ENCODE measurements at places on chromosomes 16 and 17. TPM values are rescaled to one million over a fixed set of nuclear protein-coding genes. Genes with fewer than 3 reads are reported as not detected.

TBC1D3C gene
- not detected for total RNA-seq

CALB2 gene
- 1.7 TPM for total RNA-seq

LASP1 gene
- total RNA-seq, result 231 TPM

CTRL gene
- total RNA-seq, result under 0.01 TPM

SLC22A31 gene
- 8.6 TPM for total RNA-seq

SCARF1 gene
- 0.59 TPM for total RNA-seq

HCRT gene
- not detected for total RNA-seq

TEX14 gene
- total RNA-seq, result 0.05 TPM

CD300E gene
- total RNA-seq, result not detected

WSCD1 gene
- 0.05 TPM for total RNA-seq

C16orf54 gene
- total RNA-seq, result not detected

PIRT gene
- total RNA-seq, result not detected

AOC2 gene
- 0.69 TPM for total RNA-seq

TLCD2 gene
- total RNA-seq, result 3.6 TPM

RNF222 gene
- total RNA-seq, result not detected

KRTAP9-4 gene
- total RNA-seq, result not detected

TRAF4 gene
- 33.5 TPM for total RNA-seq

XYLT1 gene
- 83.9 TPM for total RNA-seq

TP53I13 gene
- total RNA-seq, result 72.2 TPM

KRT40 gene
- total RNA-seq, result not detected

FBXO39 gene
- total RNA-seq, result 0.14 TPM

CSNK2A2 gene
- 35.3 TPM for total RNA-seq

KRT32 gene
- total RNA-seq, result not detected

HELZ gene
- 95.3 TPM for total RNA-seq

NUDT21 gene
- total RNA-seq, result 65.6 TPM

CXCL16 gene
- 0.37 TPM for total RNA-seq

HLF gene
- not detected for total RNA-seq

ITGB3 gene
- 88.1 TPM for total RNA-seq

Measured in smooth muscle cell of the umbilical artery (primary cell).